ENCODE measurements at places on chromosomes 5 and 9.

- peak; percentile 25 for DNase-seq
These were observed 674 bp downstream of the TSPAN17 start for GRCh38 chr5:176647843-176648473.

- DNase-seq: no peak
These were observed 194.4 kb downstream of the ARRDC3 start for GRCh38 chr5:91188755-91189154.

- peak; percentile 91 for DNase-seq
These were observed 78.3 kb upstream of the TNFSF8 start for GRCh38 chr9:115008536-115009270.

GRCh38 chr5:38789777-38790176 lies 56.0 kb upstream of the OSMR start:
- DNase-seq: no peak

DNA sequence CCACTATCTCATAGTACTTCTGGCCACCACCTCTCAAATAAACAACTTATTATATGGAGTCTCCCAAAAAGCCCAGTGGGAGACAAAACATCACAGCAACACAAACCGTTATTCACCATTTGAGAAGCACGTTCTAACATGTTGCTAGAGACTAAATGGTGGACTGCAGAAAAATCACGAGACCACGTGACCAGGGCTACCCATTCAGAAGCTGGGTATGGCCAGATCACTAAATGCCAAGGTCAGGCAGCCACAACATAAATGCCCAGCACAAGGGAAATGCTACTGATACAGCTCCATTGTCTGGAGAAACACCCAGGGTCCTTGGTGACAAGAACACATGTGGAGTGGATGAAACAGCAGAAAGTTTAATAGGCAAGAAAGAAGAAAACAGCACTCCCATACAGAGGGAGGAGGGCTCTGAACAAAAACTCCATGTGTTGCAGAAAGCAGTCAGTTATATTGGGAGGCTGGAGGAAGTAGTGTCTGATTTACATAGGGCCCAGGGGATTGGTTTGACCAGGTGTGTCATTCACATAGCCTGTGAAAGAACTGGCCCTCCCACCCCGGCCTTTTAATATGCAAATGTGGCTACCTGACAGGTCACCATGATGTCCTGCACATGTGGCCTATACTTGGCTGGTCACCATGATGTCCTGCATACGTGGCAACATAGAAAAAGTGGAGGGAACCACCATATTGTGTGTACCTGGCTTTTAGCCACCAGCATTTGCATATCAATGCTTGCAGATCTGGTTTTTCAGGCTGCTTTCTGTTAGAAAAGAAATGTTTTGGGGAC lies 97.2 kb downstream of the TRIM36 start:
- DNase-seq: no peak

GRCh38 chr5:84478603-84479002 lies 93.9 kb upstream of the EDIL3 start:
- peak; percentile 9 for DNase-seq

DNA sequence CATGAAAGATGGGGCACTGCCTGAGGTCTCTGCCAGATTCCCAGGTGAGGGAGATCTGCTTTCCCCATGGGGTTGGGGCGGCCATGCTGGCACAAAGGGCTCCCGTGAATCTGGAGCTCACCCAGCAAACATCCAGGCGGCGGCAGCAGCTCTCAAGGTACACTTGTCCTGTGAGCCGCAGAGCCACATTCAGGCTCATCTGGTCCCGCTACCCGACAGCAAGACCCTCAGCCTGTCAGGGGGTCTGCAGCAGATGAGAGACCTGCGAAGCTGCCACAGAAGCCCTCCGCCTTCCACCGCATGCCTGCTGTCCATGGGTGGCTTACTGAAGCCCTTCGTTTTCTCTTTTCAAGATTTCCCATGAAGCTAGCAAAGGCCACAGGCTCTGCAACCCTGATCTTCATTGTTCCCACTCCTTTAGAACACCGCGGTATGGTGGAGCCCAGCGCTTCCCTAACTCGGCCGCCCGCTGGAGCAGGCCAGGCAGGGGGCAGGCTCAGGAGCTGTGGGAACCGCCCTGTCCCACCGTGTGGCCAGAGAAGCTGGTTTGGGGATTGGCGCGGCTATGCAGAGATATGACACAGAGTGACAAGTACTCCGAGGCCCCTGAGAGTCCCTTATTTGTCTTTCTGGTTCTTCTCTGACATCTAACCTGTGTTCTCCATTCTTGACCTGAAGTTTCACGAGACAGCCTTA lies 8.8 kb downstream of the LRRC14B start:
- no peak for DNase-seq

DNA sequence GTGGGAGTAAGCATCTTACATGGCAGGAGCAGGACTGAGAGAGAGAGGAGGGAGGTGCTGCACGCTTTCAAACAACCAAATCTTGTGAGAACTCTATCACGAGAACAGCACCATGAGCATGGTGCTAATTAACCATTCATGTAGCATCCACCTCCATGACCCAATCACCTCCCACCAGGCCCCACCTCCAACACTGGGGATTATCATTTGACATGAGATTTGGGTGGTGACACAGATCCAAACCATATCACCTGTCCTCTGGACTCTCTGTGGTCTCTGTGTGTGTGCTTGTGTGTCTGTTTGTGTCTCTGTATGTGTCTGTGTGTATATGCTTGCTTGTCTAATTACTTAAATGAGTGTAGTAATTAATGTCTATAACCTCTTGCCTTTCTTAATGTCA lies 31.1 kb downstream of the SEC61B start:
- no peak for DNase-seq

DNA sequence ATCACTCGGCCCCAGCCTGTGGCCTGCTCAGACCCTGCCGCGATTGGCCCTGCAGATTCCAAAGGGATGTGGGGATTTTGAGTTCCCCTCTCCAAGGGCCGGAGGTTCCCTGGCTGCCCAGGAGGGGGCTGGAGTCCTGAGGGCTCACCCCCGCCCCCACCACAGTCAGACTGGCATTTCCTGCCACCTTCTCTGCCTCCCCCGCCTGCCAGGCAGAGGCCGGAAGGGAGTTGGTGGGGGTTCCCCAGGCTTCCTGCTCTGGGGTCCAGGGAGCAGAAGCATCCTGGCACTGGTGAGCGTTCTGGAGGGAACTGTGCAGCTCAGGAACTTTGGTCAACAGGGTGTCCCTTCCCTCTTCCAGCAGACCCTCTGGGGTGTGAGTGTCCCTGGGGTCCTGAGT lies 70.6 kb downstream of the RXRA start:
- DNase-seq: no peak

GRCh38 chr5:68805444-68805843 lies 288.4 kb upstream of the SLC30A5 start:
- no peak for DNase-seq

Data from fibroblast of skin of scalp (primary cell).